ENCODE measurements at places on chromosomes 6 and 20.

DNA sequence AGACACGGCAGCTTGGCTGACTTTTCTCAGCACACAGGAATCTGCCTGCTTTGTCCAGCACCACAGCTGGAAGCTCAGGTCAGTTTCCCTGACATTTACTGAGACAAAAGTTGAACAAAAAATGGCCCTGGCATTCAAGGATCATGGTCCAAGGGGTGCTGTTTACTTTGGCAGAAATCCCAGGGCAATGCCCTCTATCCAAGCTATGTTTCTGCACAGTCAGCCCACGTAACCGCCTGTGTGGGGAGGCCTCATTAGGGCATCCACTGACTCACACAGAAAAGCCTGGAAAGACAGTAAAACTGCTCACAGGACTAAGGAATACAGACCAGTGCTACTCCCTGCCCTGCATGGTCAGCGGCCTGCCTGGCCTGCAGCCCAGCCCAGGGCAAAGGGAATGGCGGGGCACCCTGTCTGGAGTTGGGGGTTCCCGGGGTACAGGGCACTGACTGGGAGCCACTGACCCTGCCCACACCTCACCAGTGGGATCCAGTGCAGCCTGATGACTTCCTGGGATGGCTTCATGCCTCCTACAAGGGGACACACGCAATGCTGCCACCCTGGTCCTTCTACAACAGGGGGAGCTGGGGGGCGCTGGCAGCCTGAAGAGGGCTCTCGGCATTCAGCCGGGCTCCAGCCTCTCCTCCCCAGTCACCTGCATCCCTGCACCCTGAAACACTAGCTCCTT lies 77.1 kb downstream of the NINL start:
- no peak for DNase-seq

- no peak for DNase-seq
Observed at GRCh38 chr6:16821834-16822264, 60.6 kb upstream of the ATXN1 start.

GRCh38 chr6:20845592-20845991 lies 311.3 kb downstream of the CDKAL1 start:
- DNase-seq: no peak

- DNase-seq: no peak
Observed at GRCh38 chr6:68196645-68197044, 438.4 kb upstream of the ADGRB3 start.

- peak; percentile 88 for DNase-seq
Observed at GRCh38 chr6:157982102-157982562, 469 bp downstream of the SYNJ2 start.

DNA sequence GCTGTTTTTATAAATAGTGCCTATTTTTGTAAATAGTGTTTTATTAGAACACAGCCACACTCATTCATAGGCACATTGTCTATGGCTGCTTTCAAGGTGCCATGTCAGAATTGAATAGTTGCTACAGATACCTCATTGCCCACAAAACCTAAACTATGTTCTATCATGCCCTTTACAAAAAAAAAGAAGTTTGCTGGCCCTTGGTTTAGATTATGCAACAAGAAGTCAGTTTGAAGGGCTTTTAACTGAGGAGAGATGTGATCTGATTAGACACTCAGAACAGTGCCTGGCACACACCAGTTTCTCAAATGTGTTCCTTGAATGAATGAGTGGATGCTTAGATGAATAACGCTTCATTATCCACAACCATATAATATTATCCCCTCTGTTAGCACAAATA lies 366.1 kb downstream of the MAFB start:
- no peak for DNase-seq

DNA sequence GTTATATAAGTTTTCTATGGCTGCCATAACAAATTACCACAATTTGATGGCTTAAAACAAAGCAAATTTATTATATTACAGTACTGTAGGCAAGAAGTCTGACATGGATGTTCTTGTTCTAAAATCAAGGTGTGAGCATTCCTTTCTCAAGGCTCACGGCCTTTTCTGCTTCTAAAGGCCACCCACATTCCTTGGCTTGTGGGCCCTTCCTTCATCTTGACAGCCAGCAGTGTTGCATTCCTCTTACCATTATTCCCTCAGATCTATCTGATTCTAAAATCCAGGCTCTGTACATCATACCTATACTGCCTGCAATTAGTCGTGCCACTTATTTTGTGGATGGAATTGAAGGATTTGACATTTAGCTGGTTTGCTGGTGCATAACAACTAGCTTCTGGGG lies 3.6 kb downstream of the CNBD2 start:
- no peak for DNase-seq

DNA sequence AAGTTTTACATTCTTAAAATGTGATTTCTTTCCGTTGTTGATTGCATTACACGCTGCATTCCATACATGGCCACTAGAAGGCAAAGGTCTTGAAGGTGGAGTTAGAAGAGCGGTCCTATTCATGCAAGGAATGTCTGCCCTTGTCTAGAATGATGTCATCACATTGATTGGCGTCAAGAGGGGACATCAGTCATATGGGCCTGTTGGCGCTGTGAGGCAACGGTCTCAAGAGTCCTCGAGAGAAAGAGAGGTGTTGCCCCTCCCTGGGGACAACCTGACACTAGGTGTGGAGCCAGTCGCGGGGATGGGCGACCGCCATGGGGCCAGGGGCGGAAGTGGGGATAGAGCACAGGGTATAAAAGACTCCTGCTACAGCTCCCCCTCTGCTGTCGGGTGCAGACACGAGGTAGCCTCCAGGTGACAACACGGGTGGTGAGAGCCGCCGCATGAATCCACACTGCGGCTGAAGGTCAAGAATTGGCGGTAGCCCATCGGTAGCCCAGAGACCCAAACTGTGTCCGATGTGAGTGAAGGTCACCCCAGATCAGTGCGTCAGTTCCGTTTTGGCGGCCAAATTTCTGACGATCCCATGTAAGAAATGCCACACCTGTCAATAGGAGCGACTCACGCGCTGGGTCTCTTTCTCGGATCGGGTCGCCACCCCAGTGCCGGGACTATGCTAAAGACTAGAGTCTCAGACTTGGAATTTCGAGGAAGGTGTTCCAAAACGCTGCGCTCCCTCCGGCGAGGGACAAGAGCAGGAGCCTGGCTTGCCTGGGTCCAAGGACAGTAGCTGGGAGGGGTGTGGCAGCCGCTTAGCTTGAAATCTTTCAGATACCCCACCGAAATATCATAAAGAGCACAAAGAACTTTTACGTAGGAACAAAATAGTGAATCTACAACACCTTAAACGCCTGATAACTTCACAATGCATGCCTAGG lies 93.2 kb upstream of the ZNF184 start:
- DNase-seq: peak; percentile 88

GRCh38 chr20:62618611-62619529 lies 23.4 kb upstream of the SLCO4A1 start:
- no peak for DNase-seq

DNA sequence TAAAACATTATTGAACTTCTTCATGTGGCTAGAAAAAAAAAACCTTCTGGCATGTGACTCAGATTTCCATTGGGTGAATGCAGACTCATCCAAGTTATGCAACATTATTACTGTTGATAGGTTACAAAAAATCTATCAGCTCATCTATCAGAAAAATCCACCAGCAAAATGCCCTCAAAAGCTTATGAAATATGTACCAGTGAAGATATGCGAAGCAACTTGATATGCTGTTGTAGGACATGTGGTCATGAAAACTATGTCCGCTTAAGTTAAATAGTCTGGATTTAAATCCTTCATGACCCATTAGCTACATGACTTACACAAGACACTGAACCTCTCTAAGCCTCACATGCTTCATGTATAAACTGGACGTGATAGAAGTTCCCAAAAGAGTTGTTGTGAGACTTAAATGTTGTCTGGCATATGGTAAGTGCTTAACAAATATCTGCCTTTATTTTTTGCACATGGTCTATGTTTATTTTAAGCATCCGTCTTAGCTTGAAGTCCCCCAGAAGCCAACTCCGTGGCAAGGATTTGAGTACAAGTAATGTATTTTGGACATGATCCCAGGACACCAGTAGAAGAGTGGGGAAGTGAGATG lies 12.5 kb upstream of the BFSP1 start:
- DNase-seq: no peak

- DNase-seq: peak; percentile 78
Observed at GRCh38 chr6:118574051-118574865, 26.2 kb downstream of the PLN start.

DNA sequence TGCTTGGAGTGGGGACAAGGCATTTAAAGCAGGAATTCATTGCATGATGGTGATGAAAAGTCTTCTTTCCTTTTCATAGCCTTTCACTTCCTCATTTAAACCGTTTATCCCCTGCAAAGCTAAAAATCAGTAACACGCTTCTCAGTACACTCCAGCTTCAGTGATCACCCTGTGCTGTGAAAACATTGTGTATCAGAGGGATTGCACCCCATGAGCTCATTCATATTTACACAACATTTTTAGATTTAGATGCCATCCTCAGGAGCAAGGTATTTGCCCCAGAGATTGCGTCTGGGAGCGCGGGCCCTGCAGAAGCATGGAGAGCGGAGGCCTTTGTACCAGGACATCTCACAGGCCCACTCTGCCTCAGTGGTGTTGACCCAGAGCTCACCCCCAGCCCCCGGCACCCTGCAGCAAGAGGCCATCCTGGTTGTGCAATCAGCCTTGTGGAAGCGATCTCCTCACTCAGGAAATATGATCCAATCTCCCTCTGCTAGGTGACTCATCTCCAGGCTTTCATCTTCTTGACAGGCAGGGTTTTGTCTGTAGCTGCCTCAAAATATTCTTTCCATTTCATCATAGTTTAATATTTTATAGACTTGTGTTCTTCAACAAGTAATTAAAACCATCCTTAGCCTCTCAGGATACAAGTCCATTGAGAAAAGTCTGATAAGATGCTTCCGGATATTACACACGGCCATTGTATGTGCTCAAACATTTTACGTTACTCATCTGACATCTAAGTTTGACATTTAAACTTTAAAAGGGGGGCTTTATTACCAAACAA lies 38.9 kb upstream of the THBS2 start:
- no peak for DNase-seq
